Activated CD4-positive, alpha-beta T cell treated with anti-CD3 and anti-CD28 coated beads, Interleukin-2, amount 10 ng/mL, durations not matched to agents 24 days and 14 days (primary cell): ENCODE measurements at places on chromosomes 1 and 21.

DNA sequence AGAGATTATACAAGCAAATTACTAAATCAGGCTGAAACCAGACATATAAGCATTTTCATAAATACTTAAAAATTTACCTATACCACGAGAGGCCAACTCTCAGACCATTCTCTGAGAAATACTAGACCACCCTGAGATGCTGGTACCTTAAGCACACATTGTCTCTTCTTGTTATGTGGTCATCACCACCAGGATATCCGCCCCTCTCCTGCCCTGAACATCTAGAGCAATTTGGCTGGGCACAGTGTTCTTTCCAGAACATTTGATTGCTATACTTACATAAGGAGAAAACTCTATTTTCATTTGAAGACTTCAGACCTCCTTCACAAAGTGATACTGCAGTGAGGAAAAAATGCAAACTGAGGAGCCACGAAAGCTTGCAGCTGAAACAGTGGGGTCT is 36.2 kb upstream of the DUSP10 start:
- peak; percentile 72 for DNase-seq

- DNase-seq = no peak
Measured at GRCh38 chr1:4079815-4080214, 179.7 kb upstream of the C1orf174 start.

DNA sequence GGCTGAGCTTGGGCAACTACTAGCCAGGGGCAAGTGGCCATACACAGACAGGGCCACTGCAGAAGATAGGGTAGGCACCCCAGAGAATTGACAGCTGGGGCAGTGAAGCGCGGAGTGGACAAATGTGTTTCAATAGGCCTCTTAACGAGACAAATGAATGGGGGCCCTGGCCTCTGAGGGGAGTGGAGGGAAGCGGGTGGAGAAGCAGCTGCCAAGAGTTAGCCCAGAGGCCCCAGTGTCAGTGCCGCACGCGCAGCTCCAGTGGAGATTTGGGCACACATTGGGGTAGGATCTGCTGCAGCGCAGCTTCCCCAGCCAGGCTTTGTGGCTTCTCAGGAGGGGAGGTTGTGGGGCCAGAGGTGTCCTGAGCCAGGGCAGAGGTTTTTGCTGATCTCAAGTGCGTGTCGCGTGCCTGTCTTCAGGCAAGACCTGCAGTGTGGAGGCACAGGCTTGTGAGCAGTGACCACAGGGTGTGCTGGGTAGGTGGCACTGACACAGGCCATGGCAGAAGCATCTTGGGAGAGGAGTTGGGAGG is 16.9 kb downstream of the PTPRF start:
- DNase-seq = no peak

DNA sequence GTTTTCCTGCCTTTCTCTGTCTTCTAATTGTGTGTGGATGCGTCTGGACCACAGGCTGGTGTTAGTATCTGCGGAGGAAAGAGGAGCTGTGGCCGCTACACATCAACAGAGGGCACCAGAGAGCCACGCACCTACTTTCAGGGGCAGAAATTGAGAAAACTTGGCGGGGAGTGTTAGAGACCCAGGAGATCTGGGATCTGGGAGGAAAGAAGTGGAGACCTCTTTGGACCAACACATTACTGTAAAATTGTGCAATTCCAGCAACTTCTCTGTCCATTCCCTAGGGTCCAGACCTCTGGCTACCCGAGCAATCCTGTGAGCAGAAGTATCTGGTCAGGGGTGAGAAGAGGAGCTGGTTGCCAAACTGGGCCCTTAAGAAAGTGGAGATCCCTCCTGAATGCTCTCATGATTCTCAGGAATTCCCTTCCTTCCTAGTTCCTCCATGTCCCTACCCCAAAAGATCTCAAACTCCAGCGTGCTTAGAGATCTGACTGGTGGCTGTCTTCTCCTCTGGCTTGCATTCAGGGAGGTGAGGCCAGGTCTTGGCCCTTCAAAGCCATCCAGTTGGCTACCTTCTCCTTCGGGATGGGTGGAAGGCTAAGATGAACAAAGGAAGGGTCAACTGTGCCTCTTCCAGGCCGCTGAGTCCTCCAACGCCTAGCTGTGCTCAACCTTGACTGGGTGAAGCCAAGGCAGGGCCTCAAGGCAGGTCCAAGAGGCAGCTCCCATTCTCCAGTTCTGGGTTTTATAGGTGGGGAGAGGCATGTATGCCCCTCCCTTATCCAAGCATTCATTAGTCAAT is 1.2 kb upstream of the KIRREL1 start:
- DNase-seq = peak; percentile 77

DNA sequence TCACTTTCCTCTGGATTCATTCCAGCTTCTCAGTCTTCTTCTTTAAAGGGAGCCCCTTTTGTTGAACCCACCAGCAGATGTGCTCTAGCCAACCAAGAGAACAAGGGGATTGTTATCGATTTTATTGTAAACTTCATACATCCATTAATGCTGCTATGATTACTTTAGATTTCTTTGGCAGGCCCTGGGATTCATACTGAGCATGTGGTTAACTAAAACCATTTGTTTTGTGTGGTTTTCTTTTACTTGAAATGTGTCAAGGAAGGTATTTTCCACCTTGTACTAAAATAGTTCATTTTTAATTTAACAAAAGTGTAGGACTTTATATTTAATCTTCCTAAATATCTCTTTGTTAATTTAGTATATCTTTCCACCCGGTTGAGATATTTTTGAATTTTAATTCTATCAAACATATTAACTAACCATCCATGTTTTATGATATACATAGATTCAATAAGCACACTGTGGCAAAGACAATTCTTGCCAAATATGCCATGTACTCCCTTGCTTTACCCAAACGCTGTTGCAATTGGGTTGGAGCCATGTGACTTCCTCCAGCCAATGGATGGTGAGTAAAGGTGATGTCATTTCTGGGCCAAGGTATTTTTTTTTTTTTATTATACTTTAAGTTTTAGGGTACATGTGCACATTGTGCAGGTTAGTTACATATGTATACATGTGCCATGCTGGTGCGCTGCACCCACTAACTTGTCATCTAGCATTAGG is 74.2 kb upstream of the LRRC8D start:
- DNase-seq = no peak

DNA sequence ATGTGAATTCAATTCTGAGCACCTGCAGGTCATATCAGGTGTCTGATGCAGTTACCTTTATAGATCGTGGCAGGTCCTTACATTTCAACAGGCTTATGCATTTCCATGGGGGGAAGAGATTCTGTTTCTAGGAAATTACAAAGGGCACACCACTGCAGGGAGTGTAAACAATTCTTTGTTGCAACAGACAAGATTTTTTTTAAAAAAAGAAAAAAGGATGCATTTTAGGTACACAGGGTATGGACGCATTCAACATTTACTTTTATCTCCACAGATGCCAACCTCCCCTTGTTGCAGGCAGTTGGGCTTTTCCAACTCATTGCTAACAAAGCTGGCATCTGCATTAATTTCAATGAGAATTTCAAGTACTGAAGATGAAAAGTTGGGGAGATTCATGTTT is 13.5 kb upstream of the TEKT2 start:
- no peak for DNase-seq

- peak; percentile 23 for DNase-seq
Measured at GRCh38 chr1:87523466-87523865, 194.8 kb downstream of the LMO4 start.

- DNase-seq = no peak
Measured at GRCh38 chr21:39097981-39098380, 85.3 kb downstream of the PSMG1 start.

GRCh38 chr1:239247285-239247684 is 139.1 kb upstream of the CHRM3 start:
- no peak for DNase-seq
